ENCODE measurements at places on chromosomes 6 and 20.

DNA sequence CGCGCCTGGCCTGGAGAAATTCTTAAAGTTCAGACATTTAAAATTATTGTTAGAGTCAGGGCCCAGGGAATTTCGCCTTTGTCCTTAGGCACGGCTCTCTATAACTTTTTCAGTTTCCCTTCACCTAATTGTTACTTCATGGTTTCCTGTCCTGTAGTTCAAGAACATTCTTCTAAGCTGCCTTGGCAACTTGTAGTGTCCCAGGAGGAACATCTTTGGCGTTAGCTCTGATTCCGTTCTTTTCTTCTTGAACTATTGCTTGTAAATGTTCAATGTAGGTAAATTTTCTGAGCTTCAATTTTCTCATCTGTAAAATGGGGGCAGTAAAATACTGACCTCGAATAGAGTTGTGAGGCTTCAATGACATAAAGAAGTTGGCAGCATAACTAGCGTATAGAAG lies 41.8 kb downstream of the TIAM2 start:
- no peak for DNase-seq

DNA sequence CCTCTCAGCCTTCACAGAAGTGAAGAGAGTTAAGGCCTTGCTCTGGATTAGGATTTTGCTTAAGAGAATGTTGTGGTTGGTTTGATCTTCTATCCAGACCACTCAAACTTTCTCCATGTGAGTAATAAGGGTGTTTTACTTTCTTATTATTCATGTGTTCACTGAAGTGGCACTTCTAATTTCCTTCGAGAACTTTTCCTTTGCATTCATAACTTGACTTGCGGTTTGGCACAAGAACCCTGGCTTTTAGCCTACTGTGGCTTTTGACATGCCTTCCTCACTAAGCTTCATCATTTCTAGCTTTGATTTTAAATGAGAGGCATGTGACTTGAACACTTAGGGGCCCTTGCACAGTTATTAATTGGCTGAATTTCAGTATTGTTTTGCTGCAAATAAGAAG lies 166.1 kb upstream of the OPRM1 start:
- DNase-seq: peak; percentile 25

DNA sequence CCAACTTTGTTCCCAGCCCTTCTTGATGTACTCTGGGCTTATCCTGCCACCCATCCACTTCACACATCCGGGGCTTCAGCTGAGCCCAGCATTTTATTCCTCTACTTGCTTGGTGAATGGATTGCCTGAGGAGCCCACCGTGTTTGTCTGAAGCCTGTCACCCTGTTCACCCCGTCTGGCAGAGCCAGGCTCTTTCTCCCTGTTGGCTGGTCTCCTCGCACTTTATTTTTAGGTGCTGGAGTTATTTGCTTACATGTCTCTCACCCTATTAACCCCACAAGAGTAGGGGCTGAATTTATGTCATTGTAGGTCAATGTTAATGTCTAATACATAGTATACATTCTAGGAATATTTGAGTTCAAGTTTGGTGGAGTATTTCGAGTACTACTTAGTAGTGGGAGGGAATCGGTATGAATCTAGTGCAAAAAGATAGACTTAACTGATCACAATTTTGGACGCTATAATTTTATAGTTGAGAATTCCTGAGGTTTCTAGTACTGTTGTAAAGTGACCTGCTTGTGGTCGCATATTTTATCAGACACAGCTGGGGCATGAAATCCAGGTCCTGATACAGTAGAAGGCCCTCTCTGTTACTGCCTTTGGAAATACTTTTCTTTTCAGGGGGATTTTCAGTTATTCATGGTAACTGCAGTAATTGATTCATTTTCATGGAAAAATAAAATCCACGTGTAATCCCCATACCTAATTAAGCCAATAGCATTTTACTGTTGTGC lies 10.8 kb downstream of the JARID2 start:
- no peak for DNase-seq

DNA sequence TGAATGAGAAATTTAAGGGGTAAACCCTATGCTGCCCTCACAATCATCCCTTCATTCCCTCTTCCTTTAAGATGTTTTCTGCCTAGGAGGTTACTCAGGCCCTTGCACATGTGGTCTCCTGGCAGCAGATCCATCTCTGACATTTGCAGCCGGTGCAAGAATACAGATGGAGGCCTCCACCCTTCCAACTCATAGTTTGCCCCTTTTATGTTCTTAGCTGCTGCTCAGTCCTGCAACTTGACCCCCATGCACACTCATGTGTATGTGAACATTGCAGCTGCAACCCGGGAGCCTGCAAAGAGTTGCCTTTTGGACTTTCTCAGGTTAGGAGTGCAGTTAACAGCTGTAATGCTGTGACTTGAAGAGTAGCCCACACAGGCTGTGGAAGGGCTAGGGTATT lies 131.9 kb upstream of the SGK1 start:
- no peak for DNase-seq

- DNase-seq: no peak
Observed at GRCh38 chr6:99393366-99393697, 663 bp downstream of the COQ3 start.

DNA sequence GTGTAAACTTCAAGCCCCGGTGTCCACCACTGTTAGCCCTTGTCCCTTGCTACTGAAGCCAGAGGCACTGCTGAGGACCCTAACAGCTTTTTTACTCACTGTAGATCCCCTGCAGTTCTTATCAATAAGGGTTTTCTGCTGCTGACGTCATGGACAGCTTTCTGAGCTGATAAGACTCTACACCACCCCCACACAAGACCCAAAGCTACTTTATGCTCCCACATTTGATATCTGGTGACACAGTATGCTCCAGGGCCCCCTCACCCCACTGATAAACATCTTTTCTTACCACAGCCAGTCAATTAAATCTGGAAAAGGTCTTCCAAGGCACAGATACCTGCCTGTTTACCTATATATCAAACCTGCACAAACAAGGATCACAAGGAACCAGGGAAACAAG lies 65.3 kb downstream of the NUS1 start:
- DNase-seq: no peak

DNA sequence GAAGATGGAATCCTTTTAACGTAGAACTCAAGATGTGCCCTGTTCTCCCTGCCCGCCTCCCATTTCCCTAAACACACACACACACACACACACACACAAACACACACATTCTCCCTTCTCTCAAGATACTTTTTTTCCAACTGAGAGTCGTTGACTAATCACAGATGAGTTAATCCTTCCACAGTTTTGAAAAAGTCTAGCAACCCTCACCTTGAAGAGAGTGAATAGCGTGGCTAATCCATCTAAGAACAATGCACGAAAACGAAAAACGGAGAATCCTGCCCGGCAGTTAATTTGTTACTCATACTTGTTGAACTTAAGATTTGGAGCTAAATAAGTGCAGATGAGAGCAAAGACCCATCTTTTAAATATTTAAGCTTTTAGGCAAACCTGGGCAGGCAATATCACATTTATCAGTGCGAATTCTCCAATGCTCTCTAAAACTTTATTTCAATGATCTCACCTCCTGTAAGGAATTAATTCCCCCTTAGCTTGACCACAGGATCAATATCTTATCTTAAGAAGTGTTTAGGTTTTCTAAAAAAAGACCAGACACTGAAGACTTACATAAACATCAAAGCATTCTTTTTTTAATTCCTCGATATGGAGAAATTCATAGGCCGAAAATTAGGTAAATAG lies 1.1 kb downstream of the AGPAT4 start:
- DNase-seq: peak; percentile 55

DNA sequence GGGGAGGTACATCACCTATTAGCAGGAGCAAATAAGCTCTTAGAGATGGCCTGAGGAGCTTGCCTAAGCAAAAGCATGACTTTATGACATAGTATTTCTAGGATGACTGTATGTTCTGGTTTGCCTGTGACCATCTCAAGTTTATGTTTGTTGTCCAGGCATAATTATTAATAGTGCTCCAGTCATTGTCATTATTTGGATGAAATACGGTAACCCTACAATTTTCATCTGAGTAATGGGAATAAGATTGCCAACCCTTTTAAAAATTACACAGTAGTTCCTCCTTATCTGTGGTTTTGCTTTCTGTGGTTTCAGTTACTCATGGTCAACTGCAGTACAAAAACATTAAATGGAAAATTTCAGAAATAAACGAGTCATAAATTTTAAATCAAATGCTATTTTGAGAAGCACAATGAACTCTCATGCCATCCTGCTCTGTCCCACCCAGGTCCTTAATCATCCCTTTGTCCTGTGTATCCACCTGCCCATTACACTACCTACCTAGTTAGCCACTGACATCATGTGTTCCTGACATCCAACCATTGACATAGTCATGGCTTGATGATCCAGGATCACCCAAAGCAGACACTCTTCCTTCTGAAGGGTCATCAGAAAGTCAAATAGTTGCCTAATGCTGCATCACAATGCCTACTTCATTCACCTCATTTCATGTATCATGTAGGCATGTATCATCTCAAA lies 27.0 kb upstream of the TFB1M start:
- peak; percentile 80 for DNase-seq

DNA sequence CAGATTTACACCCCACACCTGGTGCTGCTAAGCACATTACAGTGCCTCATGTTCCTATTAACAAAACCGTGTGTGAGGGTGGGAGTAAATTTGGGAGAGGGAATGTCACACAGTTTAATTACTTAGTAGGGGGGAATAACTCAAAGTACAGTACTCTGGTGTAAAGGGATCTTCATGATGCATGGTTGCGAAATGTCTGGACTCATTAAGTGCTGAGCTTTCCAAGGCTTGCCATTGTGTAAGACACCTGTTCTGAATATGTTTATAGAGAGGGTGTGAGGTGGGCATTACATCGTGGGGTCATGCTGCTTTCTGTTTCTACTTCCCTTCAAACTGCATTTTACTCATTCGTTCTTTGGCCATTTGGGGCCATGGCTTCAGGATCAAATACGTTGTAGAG lies 181.2 kb downstream of the ADGRG6 start:
- DNase-seq: peak; percentile 52

DNA sequence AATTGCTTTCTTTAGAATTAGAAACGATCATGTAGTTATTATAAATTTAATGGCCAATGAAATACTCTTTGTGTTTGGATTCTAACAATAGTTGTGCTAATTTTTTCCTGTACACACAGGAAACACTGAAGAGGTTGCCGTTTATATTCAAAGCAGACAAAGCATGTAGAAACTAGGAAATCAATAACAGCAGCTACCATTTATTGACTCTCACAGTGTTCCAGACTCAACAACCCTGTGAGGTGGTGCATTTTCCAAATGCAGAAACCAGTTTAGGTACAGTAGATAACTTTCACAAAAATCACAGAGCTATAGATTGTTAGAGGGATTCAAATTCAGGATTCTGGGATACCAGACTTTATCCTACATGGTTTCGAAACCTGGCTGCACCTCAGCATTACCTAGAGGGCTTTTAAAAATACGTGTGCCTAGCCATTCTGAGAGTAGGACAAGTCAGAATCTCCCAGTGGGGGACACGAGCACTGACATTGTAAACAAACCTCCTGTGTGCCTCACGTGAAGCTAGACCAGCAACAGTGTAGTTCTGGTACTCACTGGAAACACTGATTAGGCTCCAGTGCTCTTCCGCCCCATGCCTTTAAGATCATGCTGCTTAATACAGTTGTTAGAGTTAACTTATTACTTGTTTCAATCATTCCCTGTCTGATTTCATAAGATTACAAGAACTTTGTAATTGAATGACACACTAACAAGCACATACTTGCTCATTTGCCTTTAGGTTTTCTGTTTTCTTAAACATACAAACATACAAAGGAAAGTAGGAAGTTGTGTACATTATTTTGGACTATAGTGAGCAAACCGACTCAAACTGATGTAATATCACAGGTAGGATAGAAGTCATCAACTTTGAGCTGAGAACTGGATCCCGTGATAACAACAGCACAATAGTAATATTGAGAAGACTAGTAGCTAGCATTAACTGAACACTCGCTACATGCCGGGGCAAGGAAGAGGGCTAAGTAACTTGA lies 65.8 kb downstream of the MAP3K4 start:
- DNase-seq: no peak

DNA sequence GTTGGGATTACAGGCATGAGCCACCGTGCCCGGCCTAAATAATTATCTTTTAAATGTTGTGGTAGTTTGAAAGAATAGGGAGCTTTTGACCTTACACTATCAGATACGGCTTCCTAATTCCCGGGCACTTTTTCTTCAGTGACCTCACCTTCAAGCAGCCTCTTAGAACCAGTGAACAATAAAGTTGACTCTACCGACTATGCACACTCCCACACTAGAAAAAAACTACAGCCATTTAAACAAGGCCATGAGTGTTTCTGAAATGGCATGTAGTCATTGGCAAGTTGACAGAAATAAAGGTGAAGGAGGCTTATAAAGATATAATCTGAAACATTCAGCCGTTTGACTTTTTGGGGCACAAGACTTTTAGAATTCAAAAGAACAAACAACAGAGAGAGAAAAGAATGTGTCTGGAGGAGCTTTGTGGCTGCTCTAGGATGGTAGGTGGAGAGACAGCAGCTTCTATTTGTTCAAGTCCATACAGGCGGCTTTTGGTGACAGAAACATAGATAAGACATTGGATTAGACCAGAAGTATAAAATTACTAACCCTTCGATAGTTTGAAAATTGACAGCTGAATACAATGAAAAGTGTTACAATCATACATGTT lies 75.2 kb downstream of the GJA1 start:
- DNase-seq: peak; percentile 41

DNA sequence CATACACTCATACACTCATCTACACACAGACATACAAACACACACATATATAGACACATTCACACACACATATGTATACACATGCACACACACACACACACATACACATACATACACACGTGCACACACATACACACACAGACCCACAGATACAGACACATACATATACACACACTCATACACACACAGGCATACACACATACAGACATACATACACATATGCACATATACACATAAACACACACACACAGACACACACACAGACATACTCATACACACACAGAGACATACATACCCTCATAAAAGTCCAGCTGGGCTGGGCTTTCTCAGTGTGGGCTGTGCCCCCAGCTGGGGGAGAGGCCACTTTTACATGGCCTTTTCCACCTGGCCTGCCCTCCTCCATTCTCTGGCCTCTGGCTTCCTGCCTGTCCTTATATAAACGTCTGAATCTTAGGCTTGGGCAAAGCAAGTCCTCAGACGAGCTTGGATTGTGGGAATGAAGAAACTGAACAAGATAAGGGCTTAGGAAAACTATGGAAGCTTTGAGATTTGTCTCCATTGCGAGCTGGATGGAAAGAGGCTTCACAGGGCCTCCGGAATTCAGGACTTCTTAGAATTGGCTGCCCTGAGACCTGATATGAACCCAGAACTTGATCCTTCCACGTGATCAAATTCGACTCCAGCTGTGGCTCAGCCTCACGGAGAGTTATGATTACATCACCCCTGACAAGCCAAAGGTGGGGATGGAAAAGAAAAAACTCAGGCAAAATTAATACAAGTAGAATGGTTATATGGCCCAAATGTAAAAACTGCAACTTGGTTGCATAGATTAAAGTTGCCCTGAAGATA lies 22.5 kb upstream of the CST3 start:
- DNase-seq: peak; percentile 62
